ENCODE measurements at places on chromosomes 5 and 9. TPM values are rescaled to one million over a fixed set of nuclear protein-coding genes. Genes with fewer than 3 reads are reported as not detected.

Gene TMC1
- total RNA-seq: 0.21 TPM

Gene GOLM1
- 42.3 TPM for total RNA-seq

GRCh38 chr5:74242516-74242915, 398.0 kb downstream of the ENC1 start:
- DNase-seq: no peak

GRCh38 chr5:74995926-74996325, 56.4 kb downstream of the GCNT4 start:
- no peak for DNase-seq

GRCh38 chr5:178376921-178377582, 144.4 kb upstream of the PHYKPL start:
- DNase-seq: no peak

DNA sequence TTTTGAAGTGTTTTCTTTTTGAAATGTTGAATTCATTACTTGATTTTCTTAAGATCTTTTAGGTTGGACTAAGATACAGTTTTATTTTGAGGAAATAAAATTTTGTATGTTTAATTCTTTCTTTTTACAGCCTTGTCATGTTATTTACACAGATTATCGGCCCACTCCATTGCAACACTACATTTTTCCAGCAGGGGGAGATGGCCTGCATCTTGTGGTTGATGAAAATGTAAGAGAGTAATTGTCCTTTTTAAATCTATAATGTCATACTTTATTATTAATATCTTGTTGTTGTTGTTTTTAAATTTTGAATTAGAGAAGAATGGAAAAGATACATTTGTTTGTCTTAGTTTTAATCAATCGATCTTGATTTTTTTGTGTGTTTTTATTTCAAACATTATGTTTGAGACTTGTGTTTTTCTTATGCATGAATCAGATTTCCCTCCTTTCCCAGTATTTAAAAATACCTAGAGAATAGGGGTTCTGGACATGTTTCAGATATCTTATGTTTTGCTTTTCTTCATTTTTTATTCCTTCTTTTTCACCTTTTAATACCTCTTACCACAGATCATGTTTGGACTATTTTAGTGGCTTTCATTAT, 36.7 kb downstream of the MTREX start:
- peak; percentile 76 for DNase-seq

DNA sequence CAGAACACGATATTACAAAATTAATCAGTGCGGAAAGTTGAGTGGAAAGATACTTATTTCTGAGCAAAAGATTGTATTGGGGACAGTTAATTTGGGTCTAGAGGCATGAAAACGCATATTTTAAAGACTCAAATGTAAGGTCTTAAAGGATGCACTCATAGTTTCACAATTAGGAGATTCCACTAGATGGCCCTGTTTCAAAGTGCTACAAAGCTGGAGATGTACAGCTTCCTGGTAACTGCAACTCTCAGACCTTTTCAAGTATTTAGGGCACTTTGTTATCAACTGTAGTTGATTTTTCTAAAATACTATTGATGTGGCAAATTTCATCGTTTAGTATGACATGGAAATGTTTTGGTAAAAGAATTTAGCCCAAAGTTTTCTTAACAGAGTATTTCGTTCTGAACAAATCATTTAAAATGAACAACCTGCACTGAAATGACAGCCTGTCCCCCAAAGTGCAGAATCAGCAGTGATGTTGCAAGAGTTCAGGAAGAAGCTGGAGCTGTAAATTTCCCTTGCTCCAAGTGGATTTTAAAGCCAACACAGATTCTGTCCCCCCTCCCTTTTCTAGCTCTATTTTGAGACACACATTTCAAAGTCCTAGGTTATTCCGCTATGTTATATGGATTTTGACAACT, 16.2 kb upstream of the NDUFB6 start:
- DNase-seq: no peak

Data from lung (tissue), 17 donors.